ENCODE measurements at places on chromosomes 2 and 18.

GRCh38 chr2:171084128-171084527, 76.6 kb downstream of the TLK1 start:
- DNase-seq = no peak

DNA sequence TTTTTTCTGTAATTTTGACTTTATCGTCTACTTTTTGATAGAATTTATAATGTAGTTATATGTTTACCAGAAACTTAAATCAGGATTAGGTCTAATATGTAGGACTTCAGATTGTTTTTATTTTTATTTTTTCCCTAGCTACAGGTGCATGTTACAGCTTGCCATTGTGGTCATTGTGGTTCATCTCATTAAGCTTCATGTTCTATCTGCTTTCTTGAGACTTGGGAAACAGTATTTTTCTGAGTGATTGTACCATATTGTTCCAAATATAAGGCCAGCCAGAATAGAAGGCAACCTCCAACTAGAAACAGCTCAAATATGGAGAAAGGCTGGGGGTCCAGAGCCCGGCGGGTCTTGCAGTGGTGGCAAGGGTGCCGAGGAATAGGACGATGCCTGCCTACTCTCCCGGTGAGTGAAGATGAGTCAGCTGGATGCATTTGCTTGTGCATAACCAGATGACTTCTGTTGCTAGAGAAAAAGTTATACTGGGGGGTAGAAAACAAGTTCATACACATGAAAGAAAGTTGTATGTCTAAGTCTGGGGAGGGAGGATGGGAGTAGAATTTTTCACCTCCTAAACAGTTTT, 188.4 kb downstream of the CCDC85A start:
- no peak for DNase-seq

- peak; percentile 69 for DNase-seq
Measured at GRCh38 chr2:48423376-48423775, 106.6 kb upstream of the STON1 start.

- DNase-seq = no peak
Measured at GRCh38 chr18:6504605-6505497, 90.1 kb upstream of the L3MBTL4 start.

GRCh38 chr2:96565111-96565510, 28.6 kb downstream of the ARID5A start:
- no peak for DNase-seq
